ENCODE measurements at places on chromosomes 16 and 17.
A peak's percentile ranks its signal among the peaks of the same experiment; 100 is the strongest.

DNA sequence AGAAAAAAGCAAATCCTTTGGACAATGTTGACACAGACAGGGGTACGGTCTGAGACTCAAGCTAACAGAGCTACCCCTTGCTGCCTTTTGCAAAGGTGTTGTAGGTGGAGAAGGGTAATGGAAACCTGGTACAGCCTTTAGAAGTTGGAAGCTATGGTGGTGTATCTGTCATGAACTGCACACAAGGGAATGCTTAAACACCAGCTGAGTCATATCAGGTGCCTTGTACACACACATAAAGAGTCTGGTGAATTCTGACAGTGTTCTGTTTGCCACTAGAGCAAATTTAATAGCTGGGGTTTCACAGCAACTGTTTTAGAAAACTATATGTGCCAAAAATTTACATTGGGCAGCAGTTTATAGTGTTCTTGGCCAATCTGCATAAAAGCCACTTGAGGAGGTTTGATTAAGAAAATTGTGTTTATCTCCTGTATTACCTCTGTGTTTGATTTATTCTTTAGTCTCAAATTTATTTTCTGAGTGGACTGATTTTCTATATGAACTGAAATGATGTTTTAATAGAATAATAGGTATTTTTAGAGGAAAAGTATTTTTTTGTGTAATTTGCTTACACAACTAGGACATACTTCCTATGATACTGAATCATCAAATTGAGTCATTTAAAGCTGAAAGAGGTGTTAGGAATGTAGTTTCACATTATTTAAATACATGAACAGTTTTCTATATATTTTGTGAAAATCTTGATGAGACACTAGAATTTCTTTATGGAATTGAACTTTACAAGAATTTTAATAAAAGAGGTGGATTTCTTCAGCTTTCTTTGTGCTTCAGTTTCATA, 136.9 kb downstream of the MAP2K6 start:
- peak; percentile 50 for ATAC-seq

- ATAC-seq, result peak; percentile 46
Observed at GRCh38 chr16:12573300-12573699, 230.4 kb downstream of the CPPED1 start.

DNA sequence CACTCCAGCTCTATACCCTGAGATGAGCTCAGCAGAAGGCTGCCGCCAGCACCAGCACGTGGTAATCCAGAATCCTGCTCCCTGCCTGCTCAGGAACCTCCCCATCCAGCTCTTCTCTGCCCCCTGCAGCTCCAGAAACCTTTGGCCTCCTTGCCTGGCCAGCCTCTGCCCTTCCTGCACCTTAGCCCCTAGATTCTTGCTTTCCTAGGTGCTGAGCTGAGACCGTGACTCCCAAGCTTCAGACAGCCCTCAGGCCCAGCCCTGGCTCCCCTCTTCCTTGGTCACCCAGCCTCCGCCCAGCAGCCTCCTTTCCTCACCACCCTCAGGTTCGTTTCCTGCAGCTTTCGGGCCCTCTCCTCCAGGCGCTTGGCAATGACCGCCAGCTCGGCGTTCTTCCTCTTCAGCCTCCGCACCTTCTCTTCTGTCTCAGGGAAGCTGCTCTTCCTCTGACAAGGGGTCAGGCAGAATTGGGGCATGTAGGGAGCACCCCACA, 2.6 kb downstream of the TSPOAP1 start:
- no peak for ATAC-seq

GRCh38 chr16:80691111-80691741, 113.2 kb downstream of the CDYL2 start:
- no peak for ATAC-seq

DNA sequence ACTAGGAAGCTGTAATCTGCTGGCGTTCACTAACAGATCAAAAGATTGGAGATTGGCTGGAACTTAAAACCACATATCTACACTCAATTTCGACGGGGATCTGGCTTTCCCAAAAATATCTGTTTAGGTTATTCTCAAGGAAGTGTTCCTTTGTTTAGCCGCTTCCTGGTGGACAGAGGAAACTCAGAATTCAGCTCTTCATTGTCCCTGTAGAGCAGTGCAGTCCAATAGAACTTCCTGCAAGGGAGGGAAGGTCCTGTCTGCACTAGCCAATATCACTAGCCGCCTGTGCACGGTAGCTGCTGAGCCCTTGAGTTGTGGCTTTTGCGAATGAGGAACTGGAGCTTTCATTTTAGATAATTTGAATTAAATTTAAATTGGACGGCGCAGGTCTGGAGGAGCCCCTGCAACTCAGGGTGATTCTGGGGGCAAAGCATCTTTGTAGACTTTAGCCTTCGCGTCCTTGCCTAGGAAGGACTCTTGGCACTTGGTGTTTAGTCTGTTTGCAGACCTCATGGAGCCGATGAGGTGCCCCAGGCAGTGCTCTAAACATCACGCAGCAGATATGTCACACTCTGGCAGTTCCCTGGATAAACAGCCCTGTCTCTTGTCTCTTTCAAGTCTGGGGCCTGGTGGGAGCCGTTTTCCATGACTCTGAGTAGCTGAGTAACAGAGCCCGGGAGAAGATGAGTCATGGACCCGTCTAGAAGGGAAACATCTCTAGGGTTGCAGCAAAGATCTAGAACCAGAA, 122.2 kb downstream of the CCDC182 start:
- ATAC-seq, result peak; percentile 83

DNA sequence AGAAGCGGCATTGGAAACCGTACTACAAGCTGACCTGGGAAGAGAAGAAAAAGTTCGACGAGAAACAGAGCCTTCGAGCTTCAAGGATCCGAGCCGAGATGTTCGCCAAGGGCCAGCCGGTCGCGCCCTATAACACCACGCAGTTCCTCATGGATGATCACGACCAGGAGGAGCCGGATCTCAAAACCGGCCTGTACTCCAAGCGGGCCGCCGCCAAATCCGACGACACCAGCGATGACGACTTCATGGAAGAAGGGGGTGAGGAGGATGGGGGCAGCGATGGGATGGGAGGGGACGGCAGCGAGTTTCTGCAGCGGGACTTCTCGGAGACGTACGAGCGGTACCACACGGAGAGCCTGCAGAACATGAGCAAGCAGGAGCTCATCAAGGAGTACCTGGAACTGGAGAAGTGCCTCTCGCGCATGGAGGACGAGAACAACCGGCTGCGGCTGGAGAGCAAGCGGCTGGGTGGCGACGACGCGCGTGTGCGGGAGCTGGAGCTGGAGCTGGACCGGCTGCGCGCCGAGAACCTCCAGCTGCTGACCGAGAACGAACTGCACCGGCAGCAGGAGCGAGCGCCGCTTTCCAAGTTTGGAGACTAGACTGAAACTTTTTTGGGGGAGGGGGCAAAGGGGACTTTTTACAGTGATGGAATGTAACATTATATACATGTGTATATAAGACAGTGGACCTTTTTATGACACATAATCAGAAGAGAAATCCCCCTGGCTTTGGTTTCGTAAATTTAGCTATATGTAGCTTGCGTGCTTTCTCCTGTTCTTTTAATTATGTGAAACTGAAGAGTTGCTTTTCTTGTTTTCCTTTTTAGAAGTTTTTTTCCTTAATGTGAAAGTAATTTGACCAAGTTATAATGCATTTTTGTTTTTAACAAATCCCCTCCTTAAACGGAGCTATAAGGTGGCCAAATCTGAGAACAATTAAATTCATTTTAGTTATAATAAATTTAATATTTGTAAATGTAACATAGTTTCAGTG, 1.7 kb downstream of the HEXIM1 start:
- no peak for ATAC-seq

DNA sequence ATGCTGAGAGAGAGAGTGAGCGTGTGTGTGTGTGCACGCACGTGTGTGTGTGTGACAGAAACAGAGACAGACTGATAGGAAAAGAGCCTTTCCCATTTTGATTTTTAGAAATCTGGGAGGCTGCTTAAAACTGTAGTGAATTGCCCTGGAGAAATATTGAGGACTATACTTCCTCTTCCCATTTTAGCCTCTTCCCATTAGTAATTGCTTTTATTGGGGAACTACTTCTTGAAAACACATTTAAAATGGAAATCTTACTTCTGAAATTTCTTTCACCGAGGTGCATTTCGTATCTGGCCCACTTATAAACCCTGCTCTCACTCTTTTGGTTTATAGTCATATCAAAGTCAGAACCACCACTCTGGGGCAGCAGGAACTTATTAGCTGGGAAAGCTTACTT, 47.1 kb downstream of the NUP93 start:
- no peak for ATAC-seq

- ATAC-seq, result no peak
Observed at GRCh38 chr16:84884596-84885341, 65.0 kb downstream of the CRISPLD2 start.

DNA sequence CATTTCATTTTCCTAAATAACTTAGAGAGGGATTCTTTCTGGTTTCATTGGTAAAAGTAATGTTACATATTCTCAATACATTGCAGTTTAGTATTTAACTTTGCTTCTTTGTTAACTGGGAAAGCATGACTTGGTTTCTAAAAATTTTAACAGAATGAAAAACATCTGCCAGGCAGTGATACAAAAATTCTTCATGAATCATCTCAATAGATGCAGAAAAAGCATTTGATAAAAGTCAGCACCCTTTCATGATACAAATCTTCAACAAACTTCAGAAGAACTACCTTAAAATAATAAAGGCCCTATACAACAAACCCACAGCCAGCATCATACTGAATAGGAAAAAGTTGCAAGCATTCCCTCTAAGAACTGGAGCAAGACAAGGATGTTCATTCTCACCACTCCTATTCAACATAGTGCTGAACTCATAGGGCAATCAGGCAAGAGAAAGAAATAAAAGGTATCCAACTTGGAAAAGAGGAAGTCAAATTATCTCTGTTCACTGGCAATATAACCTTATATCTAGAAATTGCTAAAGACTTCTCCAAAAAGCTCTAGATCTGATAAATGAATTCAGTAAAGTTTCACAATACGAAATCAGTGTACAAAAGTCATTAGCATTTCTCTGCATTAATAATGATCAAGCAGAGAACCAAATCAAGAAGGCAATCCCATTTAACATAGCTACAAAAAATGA, 50.4 kb downstream of the SLFN5 start:
- no peak for ATAC-seq

GRCh38 chr17:76130473-76130872, 10.6 kb downstream of the FOXJ1 start:
- ATAC-seq, result no peak

GRCh38 chr17:55416470-55417052, 5.1 kb downstream of the MMD start:
- ATAC-seq, result peak; percentile 13

DNA sequence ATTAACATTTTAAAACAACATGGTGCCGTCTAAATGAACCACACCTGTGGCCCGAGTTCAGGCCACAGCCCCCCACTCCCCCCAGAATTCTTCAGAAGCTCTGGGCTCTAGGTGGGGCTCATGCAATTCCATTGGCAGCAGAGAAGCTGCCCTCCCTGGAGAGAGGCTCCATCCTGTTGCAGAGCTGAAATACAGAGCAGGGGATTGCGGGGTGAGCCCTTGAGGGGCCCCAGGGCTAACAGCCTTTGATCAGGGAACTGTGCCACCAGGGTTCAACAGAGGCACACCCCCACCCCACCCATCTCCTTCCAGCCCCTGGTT, 69.3 kb downstream of the ABR start:
- ATAC-seq, result no peak

- no peak for ATAC-seq
Observed at GRCh38 chr16:50603206-50604064, 55.2 kb downstream of the NKD1 start.

- no peak for ATAC-seq
Observed at GRCh38 chr17:82019690-82020571, 2.7 kb downstream of the CENPX start.

GRCh38 chr16:30131869-30132475, 9.0 kb upstream of the MAPK3 start:
- ATAC-seq, result no peak

DNA sequence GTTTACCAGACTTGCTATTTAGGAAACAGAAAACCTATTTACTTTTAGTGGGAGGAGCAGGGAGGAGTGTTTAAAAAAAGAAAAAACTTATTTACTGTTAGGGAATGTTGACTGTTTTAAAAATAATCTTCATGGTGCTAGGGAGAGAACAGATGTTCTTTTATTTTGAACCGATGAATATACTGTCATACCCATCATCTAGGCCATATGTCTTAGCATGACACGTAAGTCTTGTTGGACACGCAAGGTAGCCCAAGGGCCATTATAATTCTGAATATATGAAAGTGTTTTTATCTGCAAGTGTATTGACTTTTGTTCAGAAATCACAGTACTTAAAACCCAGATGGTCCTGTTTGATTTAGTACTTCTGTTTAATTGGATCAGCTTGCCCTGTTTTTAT, 11.6 kb downstream of the WIPF2 start:
- no peak for ATAC-seq

GRCh38 chr17:82097184-82097918, 685 bp downstream of the FASN start:
- ATAC-seq, result no peak

DNA sequence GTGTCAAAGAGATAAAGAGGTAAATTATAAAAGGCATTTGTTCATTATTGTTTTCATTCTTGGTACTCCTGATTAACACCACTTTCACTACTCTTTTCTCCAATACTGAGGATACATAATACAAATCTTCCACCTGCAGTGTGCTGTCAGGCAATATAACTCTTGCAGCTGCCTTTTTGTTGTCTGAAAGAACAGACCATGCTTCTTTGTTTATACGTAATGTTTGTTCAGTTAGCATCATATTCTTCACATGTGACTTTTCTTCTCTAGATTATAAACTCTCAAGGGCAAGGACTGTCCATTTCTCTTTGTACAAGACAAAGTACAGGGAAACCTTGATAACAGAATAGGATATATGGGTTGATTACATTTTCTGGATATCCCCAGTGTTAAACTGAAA, 14.2 kb upstream of the ABCC11 start:
- ATAC-seq, result no peak

GRCh38 chr17:3197219-3197618, at the start of gene OR1A2:
Gene OR1A2, plus strand, starts transcription at chr17:3197519. Its CDS starts 0 bp downstream, at chr17:3197519.
- ATAC-seq, result no peak

GRCh38 chr17:57485566-57485865, 229.2 kb downstream of the MSI2 start:
- no peak for ATAC-seq

- no peak for ATAC-seq
Observed at GRCh38 chr17:6450926-6451832, 6.9 kb downstream of the PIMREG start.

GRCh38 chr17:65190467-65191097, 53.4 kb downstream of the RGS9 start:
- no peak for ATAC-seq

Measured in activated T-helper 17 cell treated with anti-CD3 and anti-CD28 coated beads, Interleukin-2, amount 50 U/mL, for 72 hours (primary cell).